ENCODE measurements at places on chromosomes 11 and 22. TPM values are rescaled to one million over a fixed set of nuclear protein-coding genes. Genes with fewer than 3 reads are reported as not detected.

IL10RA gene
- total RNA-seq, result not detected

TPBGL gene
- not detected for total RNA-seq

RIMBP3B gene
- total RNA-seq, result not detected

NXPE4 gene
- total RNA-seq, result not detected

ACRV1 gene
- not detected for total RNA-seq

PNPLA5 gene
- not detected for total RNA-seq

POU2AF3 gene
- not detected for total RNA-seq

NRXN2 gene
- total RNA-seq, result 0.09 TPM

PGM2L1 gene
- 22.5 TPM for total RNA-seq

HTR3A gene
- not detected for total RNA-seq

C11orf42 gene
- total RNA-seq, result not detected

RIMBP3C gene
- total RNA-seq, result 0.09 TPM

ACR gene
- total RNA-seq, result 0.27 TPM

SCGB1D2 gene
- total RNA-seq, result not detected

KCNJ5 gene
- 0.09 TPM for total RNA-seq

UPK3A gene
- total RNA-seq, result not detected

YPEL1 gene
- 3.5 TPM for total RNA-seq

TSSK2 gene
- not detected for total RNA-seq

TRAF6 gene
- total RNA-seq, result 7.7 TPM

CRYBA4 gene
- total RNA-seq, result not detected

LZTR1 gene
- 43.7 TPM for total RNA-seq

SHANK2 gene
- not detected for total RNA-seq

SYCE3 gene
- total RNA-seq, result not detected

SYT8 gene
- 0.09 TPM for total RNA-seq

All from endothelial cell of coronary artery (primary cell).